ENCODE measurements at places on chromosomes 12 and 14.

DNA sequence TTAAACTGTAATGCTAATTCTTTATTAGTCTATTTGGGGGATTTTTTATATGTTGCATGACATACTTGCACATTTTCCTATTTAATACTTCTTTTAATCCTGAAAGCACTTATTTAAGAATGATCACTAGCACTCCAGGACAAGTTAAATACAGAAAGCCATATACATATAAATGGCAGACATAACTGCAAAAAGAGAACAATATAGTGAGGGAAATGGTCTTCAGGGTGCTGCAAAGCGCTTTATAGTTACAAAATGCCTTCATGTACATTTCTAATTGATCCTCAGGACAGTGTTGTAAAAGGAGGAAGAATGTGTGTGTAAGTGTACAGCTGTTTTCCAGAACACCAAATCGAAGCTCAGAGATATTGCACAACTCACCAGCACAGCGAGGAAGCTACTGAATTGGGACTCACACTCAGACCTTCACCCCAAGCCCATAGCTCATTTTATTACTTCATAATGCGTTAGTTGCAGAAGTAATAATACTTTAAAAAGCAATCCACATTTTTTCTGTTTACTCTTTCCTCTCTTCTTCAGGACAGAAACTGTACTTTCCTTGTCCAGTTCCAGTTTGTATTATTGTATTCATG is 428.2 kb downstream of the RAD51B start:
- no peak for DNase-seq

DNA sequence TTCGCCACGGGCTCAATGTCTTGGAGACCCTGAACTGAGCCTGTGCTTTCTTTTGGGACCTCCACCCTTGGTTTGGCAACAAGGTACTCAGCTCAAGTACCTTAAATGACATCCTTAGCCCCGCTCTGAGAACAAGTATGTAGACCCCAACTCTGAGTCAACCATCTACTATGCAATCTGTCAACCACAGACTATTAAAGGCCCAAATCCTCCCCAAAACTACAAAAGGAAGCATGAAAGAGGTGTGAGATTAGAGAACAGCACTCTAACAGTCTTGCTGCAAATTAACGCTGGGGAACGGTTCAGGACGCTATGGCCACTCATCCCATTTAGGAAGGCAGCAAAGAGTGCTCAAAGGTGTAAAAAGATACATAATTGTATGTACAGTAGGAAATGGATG is 52.1 kb downstream of the CCDC88C start:
- no peak for DNase-seq

DNA sequence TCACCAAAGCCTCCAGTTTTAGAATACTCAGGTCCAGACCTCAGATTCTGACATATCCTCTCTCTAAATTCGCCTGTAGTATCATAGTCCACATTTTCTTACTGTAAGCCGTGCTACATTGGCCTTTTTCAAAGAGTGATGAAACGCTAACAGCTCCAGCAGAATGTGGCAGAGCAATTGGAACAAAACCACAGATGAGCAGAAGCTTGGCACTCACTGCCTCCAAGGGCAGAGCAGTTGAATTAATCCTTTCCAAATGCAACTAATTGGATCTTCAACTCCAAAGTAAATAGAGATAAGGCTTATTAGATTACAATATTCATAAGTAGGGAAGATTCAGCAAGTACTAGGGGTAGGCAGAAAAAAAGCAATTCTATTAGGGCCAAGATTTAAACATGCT is 128.3 kb downstream of the SLC35F4 start:
- DNase-seq, result no peak

- no peak for DNase-seq
Measured at GRCh38 chr12:89461190-89461589, 63.4 kb downstream of the GALNT4 start.

DNA sequence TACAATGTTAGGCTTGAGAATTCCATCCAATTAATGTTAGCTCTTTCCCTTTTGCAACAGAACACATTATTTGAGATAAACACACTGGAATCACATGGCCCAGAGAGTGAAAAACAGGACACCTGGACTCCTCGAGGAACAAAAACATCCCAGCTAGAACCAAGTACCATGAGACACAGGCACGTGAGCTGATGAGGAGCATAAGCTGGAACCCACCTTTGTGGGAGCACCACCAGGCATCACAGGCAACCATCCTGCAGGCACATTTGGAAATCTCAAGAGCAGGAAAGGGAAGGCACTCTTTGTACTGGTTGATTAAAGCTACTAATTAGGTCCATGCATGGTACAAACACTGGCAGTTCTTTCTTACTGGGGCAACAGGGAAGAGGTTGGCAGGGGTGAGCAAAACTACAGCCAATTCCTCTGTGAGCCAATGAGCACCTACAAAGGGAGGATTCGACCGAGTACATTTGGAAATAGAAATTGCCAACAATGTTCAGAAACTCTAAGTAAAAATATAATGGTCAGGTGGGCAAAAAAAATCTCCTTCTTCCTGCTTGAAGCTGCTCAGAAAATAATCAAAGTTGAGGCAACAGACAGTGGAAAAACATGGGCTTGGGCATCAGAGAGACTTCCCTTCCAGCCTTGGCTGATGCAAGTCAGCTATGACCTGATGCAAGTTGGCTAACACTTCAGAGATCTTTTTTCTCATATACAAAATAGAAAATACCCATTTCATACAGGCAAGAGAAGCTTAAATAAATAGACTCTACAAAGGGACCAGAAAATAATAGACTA is 216.7 kb downstream of the NUAK1 start:
- no peak for DNase-seq

DNA sequence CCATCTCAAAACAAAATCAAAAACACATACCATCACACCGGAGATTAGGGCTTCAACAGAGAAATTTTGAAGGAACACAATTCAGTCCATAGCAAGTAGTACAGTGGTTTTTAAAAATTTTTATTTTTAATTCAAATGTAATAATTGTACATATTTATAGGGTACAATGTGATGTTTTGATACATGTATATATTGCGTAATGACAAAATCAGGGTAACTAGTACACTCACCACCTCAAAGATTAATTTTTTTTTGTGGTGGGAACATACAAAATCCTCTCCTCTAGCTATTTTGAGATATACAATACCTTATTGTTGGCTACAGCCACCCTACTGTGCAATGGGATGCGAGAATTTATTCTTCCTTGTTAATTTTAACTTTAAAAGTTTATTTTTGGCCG is 26.0 kb upstream of the ETFBKMT start:
- no peak for DNase-seq

DNA sequence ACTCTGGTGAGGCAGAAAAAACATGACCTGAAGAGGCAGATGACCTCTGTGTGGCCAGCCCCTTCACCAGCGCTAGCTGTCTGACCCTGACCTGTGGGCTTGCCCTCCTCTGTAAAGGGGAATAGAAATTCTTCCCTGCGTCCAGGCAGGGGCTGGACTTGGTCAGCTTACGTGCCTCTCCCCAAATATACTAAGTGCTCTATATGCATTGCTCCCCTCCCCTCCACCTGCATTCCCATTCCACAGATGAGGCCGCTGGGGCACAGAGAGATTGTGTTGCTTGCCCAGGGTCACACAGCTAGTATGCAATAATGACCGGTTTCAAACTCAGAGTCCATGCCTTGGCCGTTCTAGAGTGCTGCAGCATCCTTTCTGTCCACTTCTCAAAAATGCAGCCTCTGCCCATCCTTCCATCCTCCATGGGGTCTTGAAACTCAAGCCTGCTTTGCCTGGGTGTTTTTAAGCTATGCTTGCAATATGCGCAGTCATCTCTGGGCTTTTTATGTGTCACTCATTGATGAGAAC is 303.9 kb downstream of the CACNA1C start:
- DNase-seq, result no peak

Measured in AG09309 (cell line).